Muscle of back (tissue), 13 donors: ENCODE measurements at places on chromosomes 12 and 14. TPM values are rescaled to one million over a fixed set of nuclear protein-coding genes. Genes with fewer than 3 reads are reported as not detected.

The PROX2 gene
- polyA plus RNA-seq, result 1.2 TPM

The TTC9 gene
- 9.5 TPM for polyA plus RNA-seq

The RCOR1 gene
- polyA plus RNA-seq, result 34.3 TPM

The FAM181A gene
- polyA plus RNA-seq, result not detected

The GSG1 gene
- 9.0 TPM for polyA plus RNA-seq

The TRHDE gene
- polyA plus RNA-seq, result 0.76 TPM

The DPY19L2 gene
- 7.4 TPM for polyA plus RNA-seq

The GPR137C gene
- 5.1 TPM for polyA plus RNA-seq

The FKBP11 gene
- polyA plus RNA-seq, result 30.5 TPM

The AVPR1A gene
- polyA plus RNA-seq, result 5.8 TPM

The MANSC4 gene
- not detected for polyA plus RNA-seq

The OR4E2 gene
- polyA plus RNA-seq, result not detected

The HCAR2 gene
- polyA plus RNA-seq, result 2.7 TPM

The KRT85 gene
- polyA plus RNA-seq, result not detected

The NR1H4 gene
- polyA plus RNA-seq, result not detected

The SIX6 gene
- not detected for polyA plus RNA-seq

The CCDC177 gene
- 0.06 TPM for polyA plus RNA-seq

The IAPP gene
- not detected for polyA plus RNA-seq

The MOK gene
- polyA plus RNA-seq, result 6.3 TPM

The NFATC4 gene
- polyA plus RNA-seq, result 34.0 TPM

The C14orf132 gene
- 17.7 TPM for polyA plus RNA-seq

The GALNT16 gene
- 32.1 TPM for polyA plus RNA-seq

The NUAK1 gene
- 13.2 TPM for polyA plus RNA-seq

The TC2N gene
- polyA plus RNA-seq, result 3.3 TPM

The CKAP4 gene
- 101 TPM for polyA plus RNA-seq

The MMP19 gene
- polyA plus RNA-seq, result 4.9 TPM

The GARIN6 gene
- polyA plus RNA-seq, result not detected

The PTCSC3 gene
- polyA plus RNA-seq, result not detected

The CTSG gene
- polyA plus RNA-seq, result 3.0 TPM

The TIMELESS gene
- 22.6 TPM for polyA plus RNA-seq

The AKAP3 gene
- polyA plus RNA-seq, result 0.74 TPM

The TMTC3 gene
- polyA plus RNA-seq, result 12.8 TPM

The COQ6 gene
- 36.5 TPM for polyA plus RNA-seq

The GALNT9 gene
- 1.5 TPM for polyA plus RNA-seq

The KIF5A gene
- polyA plus RNA-seq, result 0.12 TPM

The GPR135 gene
- 4.7 TPM for polyA plus RNA-seq

The TSHR gene
- polyA plus RNA-seq, result 0.63 TPM

The SSTR1 gene
- 0.77 TPM for polyA plus RNA-seq

The OR4K13 gene
- polyA plus RNA-seq, result not detected

The FOXA1 gene
- 0.11 TPM for polyA plus RNA-seq

The LRIG3 gene
- polyA plus RNA-seq, result 30.7 TPM

The SLC15A4 gene
- 20.1 TPM for polyA plus RNA-seq
